ENCODE measurements at places on chromosomes 4 and X.

GRCh38 chrX:15653961-15654360 lies 10.6 kb downstream of the CLTRN start:
- H3K4me1 ChIP-seq: peaks cover 6% of the 10 kb centered on the region
- no peak overlapping the region for H3K4me3 ChIP-seq
- no peak overlapping the region for H3K27ac ChIP-seq
- DNase-seq: no peak
- H3K27me3 ChIP-seq: no peaks in the 10 kb centered on the region

- H3K4me3 ChIP-seq: no peak overlapping the region
- DNase-seq: no peak
- H3K4me1 ChIP-seq: no peaks in the 10 kb centered on the region
- H3K36me3 ChIP-seq: no peaks in the 10 kb centered on the region
These were observed 83.8 kb upstream of the LCORL start for GRCh38 chr4:18105030-18106011.

- no peak overlapping the region for H3K4me3 ChIP-seq
- peak; percentile 35 for DNase-seq
- peaks cover 2% of the 10 kb centered on the region for H3K36me3 ChIP-seq
- peaks cover 10% of the 10 kb centered on the region for H3K4me1 ChIP-seq
- peak overlapping the region; percentile 70 for H3K27ac ChIP-seq
These were observed 17.5 kb downstream of the STX18 start for GRCh38 chr4:4524364-4524763.

DNA sequence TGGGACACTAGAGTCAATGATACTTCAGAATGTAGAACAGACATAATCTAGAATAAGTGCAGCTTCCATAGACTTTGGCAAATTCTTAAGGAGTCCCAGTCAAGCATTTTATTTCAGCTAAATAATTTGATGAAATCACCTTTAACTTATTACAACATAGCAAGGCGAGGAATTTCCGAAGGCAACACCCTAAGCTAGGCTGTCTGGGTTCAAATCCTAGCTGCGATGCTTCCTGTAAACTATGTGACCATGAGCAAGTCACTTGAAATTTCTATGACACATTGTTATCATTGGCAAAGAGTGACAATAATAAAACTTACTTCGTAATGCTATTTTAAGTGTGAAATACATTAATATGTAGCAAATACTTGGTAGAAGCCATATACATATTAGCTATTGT lies 679.1 kb downstream of the DMD start:
- H3K4me3 ChIP-seq: no peak overlapping the region
- H3K36me3 ChIP-seq: no peaks in the 10 kb centered on the region
- H3K27me3 ChIP-seq: no peaks in the 10 kb centered on the region

GRCh38 chrX:52031371-52031770 lies 37.6 kb downstream of the MAGED4B start:
- H3K36me3 ChIP-seq: no peaks in the 10 kb centered on the region
- H3K4me1 ChIP-seq: no peaks in the 10 kb centered on the region
- H3K27ac ChIP-seq: no peak overlapping the region
- H3K27me3 ChIP-seq: no peaks in the 10 kb centered on the region
- DNase-seq: no peak

- no peak overlapping the region for H3K4me3 ChIP-seq
- no peak for DNase-seq
- H3K4me1 ChIP-seq: peaks cover 3% of the 10 kb centered on the region
- no peaks in the 10 kb centered on the region for H3K36me3 ChIP-seq
- H3K27me3 ChIP-seq: no peaks in the 10 kb centered on the region
- no peak overlapping the region for H3K27ac ChIP-seq
These were observed 31.8 kb downstream of the STAG2 start for GRCh38 chrX:123993326-123993725.

DNA sequence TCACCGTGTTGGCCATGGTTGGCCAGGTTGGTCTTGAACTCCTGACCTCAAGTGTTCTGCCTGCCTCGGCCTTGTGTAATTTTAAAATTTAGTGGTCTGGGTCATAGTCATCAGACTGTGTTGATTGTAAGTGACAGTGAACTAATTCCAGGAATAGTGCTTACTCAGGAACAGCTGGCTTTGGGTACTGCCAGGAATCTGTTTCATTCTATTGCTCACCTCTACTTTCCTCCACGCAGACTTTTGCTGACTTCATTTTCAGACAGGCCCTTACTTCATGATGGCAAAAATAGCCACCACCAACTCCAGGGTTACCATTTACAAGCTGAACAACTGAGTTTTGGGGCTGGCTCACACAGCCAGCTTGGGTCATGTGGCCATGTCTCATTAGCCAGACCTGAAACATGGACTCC lies 54.6 kb downstream of the FNIP2 start:
- no peaks in the 10 kb centered on the region for H3K36me3 ChIP-seq
- no peak for DNase-seq
- no peaks in the 10 kb centered on the region for H3K27me3 ChIP-seq

DNA sequence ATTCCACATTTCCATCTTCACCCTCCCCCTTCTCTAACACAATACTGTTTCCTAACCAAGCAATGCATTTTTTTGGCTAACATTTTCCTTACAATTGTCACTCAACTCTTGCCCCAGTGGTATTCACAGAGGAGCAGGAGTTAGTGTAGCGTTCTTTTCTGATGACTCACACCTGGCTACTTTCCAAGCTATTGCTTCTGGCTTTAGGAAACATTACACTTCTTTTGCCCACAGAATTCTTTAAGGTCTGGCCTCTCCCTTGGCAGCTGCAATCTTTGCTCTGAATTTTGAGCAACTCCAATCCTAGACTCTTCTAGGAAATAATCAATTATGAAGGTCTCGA lies 27.5 kb upstream of the PDGFC start:
- no peak overlapping the region for H3K4me3 ChIP-seq
- no peaks in the 10 kb centered on the region for H3K36me3 ChIP-seq
- H3K4me1 ChIP-seq: no peaks in the 10 kb centered on the region
- DNase-seq: no peak
- no peaks in the 10 kb centered on the region for H3K27me3 ChIP-seq

GRCh38 chr4:26010304-26010703 lies 96.3 kb downstream of the SMIM20 start:
- H3K36me3 ChIP-seq: no peaks in the 10 kb centered on the region
- no peak overlapping the region for H3K4me3 ChIP-seq
- H3K27me3 ChIP-seq: peaks cover 5% of the 10 kb centered on the region
- no peak for DNase-seq
- no peaks in the 10 kb centered on the region for H3K4me1 ChIP-seq
- no peak overlapping the region for H3K27ac ChIP-seq

GRCh38 chr4:174697202-174697601 lies 131.8 kb downstream of the GLRA3 start:
- no peak for DNase-seq
- H3K27ac ChIP-seq: no peak overlapping the region
- no peaks in the 10 kb centered on the region for H3K4me1 ChIP-seq
- no peaks in the 10 kb centered on the region for H3K27me3 ChIP-seq

DNA sequence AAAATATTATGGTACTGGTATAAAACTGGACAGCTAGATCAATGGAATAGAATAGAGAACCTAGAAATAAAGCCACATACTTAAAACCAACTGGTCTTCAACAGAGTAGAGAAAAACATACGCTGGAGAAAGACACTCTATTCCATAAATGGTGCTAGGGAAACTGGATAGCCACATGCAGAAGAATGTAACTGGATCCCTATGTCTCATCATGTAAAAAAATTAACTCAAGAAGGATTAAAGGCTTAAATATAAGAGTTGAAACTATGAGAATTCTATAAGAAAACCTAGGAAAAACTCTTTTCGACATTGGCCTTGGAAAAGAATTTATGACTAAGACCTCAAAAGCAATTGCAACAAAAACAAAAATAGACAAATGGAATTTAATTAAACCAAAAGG lies 114.6 kb downstream of the PCDH18 start:
- no peak for DNase-seq
- H3K4me3 ChIP-seq: no peak overlapping the region
- H3K4me1 ChIP-seq: no peaks in the 10 kb centered on the region
- H3K27ac ChIP-seq: no peak overlapping the region

- H3K4me1 ChIP-seq: no peaks in the 10 kb centered on the region
- no peaks in the 10 kb centered on the region for H3K36me3 ChIP-seq
- DNase-seq: no peak
- H3K27ac ChIP-seq: no peak overlapping the region
- H3K4me3 ChIP-seq: no peak overlapping the region
These were observed 102.4 kb downstream of the CAMK2D start for GRCh38 chr4:113659127-113659526.

DNA sequence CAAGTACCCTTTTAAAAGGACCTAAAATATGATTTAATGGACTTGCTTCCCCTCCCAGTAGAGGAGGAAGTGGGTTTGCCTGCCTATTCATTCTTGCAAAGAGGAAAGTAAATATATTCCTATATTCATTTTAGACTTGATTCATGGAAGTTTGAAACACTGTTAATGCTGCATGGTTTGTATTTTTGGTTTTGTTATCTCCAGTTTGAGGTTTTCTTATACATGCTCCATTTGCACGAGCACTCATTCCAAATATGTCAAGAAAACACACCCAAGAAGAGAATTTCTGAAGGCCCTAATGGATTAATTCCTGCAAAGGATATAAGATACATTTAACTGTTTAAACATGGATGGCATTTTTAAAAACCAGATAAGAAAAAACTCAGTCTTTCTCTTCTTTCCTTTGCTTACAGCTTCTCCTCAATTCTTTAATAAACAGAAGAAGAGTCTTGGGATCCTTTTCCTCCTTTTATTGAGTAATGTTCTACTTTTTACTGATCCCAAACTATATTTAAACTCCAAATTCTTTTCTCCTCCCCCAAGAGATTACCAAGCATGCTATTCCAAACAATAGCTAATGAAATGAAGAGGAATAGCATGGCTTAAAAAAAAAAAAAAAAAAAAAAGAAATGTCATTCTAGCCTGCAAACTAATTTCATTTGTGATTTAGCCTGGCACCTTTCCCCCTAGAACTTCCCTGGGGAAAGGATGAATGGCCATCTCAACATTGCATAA lies 54.6 kb upstream of the LDB2 start:
- H3K36me3 ChIP-seq: no peaks in the 10 kb centered on the region
- no peak overlapping the region for H3K27ac ChIP-seq
- no peak for DNase-seq

DNA sequence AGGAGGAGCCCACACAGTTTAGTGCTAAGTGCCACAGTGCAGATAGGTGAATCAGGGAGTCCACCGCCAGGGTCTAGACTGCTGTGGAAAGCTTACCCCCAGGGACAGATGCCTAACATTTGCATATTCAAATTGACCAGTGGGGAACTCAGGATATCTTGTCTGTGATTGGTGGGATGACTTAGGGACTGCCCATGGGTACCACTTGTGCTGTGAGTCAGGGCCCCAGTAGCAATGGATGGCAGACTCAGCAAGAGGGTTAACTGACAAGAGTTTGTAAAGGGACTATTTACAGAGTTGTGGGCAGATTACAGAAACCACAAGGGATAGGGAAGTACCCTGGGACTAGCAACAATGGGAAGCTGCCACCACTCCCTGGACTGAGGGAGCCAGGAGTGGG lies 282.1 kb downstream of the BCOR start:
- H3K36me3 ChIP-seq: no peaks in the 10 kb centered on the region
- peaks cover 4% of the 10 kb centered on the region for H3K4me1 ChIP-seq
- H3K27me3 ChIP-seq: peaks cover 8% of the 10 kb centered on the region
- no peak for DNase-seq
- no peak overlapping the region for H3K4me3 ChIP-seq

DNA sequence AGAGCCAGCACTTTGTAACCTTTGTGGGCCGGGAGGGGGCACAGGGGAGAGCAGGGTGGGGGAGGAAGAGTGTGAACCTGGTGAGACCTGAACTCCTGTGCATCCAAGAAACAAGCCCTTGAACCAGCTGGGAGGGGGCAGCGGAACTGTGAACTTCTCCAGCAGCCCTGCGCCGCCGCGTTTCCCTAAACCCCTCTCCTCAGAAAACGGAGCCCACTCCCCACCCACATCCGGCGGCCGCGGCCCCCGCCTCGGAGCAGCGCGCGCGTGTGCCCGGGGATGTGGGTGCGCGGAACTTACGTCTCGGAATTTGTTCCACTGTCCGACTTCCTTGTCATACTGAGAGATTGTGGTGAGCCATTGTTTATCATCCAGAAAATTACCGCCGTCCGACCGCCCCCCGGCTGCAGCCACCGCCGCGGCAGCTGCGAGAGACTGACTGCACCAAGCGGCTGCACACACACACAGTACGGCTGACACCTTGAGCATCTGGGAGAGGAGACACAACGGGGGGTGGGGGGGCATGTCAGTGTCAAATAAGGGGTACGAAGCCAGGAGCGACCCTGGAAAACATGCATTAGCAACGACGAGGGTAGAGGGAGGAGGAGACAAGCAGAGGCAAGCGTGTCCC lies 494 bp downstream of the SPOCK3 start:
- H3K4me1 ChIP-seq: peaks cover 10% of the 10 kb centered on the region
- no peak overlapping the region for H3K27ac ChIP-seq
- peak overlapping the region; percentile 34 for H3K4me3 ChIP-seq
- DNase-seq: no peak
- H3K27me3 ChIP-seq: peaks cover 5% of the 10 kb centered on the region

DNA sequence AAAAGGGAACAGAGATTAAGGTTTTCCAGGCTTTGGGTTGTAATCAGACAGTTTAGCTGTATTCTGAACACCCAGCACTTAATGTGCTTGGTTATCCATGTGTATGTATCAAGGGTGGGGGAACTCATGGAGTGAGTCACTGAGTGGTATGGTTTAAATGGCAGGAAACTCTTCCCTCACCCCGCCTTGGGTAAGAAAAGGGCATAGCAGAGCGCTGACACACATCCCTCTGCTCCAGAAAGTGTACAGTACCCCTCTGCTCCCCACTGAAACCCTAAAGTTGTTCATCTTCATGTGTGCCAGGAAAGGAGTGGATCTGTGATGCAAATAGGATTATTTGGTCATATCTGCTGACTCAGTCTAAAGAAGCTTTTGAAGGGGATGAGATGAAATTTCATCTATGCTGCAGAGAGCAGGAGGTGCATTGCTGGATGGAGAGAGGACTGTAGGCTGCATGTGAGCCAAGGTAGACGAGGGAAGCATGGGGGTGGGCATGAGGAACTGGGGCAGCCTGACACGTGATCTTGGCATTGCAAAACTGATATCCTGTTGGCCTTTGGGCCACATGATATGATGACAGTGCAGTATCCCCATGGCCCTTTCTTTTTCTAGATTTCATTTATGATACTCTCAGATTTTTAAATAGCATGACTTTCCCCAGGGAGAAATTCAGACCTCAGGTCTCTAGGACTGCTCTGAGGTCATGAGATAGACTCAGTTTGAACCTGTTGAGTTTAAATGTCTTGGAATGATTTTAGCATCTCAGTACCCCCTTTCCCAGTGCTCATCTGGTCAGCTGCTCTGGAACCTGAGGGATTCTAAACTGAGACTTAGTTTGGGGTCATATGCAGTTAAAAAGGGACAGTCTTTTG lies 84.8 kb downstream of the TMEM164 start:
- H3K27ac ChIP-seq: no peak overlapping the region
- no peaks in the 10 kb centered on the region for H3K36me3 ChIP-seq
- no peaks in the 10 kb centered on the region for H3K27me3 ChIP-seq
- peaks cover 6% of the 10 kb centered on the region for H3K4me1 ChIP-seq
- H3K4me3 ChIP-seq: no peak overlapping the region

- H3K4me1 ChIP-seq: no peaks in the 10 kb centered on the region
- H3K27me3 ChIP-seq: no peaks in the 10 kb centered on the region
- H3K4me3 ChIP-seq: no peak overlapping the region
- H3K36me3 ChIP-seq: no peaks in the 10 kb centered on the region
- no peak for DNase-seq
These were observed 123.3 kb downstream of the KLHL8 start for GRCh38 chr4:87097075-87097474.

- no peaks in the 10 kb centered on the region for H3K36me3 ChIP-seq
- H3K4me1 ChIP-seq: no peaks in the 10 kb centered on the region
- no peak overlapping the region for H3K27ac ChIP-seq
- no peaks in the 10 kb centered on the region for H3K27me3 ChIP-seq
- no peak overlapping the region for H3K4me3 ChIP-seq
These were observed 27.3 kb downstream of the CSN3 start for GRCh38 chr4:70269674-70270073.

Measured in natural killer cell (primary cell).